Ammon's horn (tissue), 1 donor: ENCODE measurements at places on chromosomes 11 and 22.

DNA sequence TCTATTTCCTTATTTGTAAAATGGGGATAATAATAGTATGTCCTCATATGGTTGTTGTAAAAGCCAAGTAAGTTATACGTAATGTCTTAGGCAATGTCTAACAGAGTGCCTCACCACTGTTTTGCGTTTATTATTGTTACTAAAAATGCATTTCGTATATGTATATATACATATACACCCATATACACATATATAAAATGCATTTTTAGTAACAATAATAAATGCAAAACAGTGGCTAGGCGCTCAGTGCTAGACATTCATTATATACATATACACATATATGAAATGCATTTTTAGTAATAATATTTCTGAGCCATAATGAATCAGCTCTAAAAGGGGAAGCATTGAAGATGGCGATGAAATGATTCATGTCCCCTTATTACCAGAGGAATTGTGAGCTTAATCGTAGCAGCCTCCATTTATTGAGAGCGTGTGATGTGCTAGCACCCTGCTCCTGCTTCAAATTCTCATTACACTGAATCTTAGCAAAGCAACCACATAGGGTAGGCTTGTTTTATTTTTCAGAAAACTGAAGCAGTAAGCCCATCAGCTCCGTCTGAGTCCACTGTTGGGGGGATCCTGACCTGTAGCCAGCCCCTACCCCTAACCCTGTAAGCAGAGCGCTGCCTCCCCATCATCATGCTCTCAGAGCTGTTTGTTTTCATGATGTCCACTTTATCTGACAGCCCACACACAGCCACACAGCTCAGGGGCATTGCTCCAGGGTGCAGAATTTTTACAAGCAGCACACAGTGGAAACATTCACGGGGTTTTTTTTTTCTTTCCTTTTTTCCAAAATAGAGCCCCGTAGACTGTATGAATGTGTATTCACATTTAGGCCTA lies 97.1 kb upstream of the NAV2 start:
- DNase-seq: no peak

DNA sequence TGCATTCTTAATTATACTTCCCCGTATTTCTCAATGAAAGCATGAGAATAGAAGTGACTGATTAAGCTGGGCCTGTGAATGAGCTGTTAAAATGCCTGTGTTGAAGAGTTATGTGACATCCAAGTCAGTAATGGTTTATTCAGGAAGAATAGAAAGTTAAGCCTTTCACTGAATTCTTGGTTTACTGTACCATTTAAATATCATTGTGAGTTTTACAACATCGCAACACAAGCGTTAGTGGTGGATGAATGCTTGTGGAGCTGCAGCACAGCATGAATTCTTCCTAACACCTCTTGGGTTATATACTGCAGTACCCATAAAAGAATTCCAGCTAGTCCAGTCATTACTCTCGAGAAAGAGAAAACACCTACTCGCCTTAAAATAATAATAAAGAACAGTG lies 257.8 kb downstream of the JRKL start:
- DNase-seq: no peak

GRCh38 chr11:35116762-35117640 lies 22.0 kb upstream of the CD44 start:
- DNase-seq: no peak

DNA sequence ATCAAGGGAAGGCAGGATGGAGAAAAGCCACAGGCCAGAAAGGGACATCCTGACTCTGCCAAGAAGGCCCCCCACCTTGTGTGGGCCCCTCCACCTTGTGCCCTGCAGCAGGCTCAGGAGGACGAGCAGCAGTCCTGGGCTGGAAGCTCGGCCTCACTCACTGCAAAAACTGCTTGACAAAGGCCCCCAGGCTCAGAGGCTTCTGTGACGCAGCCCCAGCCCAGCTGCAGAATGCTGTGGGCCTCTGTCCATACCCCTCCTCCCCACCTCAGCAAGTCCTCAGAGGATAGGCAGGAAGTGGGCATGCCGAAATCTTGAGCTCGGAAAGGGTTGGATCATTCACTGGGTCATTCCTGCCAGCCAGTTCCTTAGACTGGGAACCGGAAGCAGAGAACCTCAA lies 61.9 kb downstream of the NRXN2 start:
- no peak for DNase-seq

DNA sequence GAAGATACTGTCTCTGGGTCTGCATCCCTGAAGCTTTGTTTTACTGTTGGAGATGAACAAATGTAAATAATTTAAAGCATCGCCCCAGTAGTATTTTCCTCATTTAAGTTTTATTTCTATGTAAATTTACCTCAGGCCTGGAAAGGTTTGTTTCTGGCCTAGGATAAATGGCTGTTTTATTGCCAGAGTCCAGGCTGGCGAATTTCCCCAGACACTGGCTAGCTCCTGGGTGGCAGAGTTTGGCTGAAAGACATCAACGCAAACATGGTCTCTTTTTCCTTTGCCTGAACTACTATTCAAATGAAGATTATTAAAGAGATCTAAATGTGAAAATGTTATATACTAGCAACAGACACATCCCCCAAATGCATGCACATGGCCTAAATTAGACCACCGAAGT lies 136.7 kb upstream of the SESN3 start:
- no peak for DNase-seq

- no peak for DNase-seq
These were observed 937.6 kb downstream of the BRD1 start for GRCh38 chr22:48889887-48890692.

DNA sequence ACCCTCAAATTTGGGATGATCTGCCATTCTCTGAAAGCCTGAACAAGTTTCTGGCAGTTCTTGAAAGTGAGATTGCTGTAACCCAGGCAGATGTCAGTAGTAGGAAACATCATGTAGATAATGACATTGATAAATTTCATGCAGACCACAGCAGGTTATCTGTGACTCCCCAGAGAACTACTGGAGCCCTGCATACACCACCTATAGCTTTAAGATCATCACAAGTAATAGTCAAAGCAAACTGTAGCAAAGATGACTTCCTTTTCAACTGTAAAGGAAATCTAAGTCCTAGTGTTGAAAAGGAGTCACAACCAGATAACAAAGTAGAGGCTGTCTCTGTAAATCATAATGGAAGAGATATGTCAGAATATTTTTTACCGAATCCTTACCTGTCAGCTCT lies 31.0 kb downstream of the DDIAS start:
- no peak for DNase-seq
